ENCODE measurements at places on chromosomes 7 and 10.

DNA sequence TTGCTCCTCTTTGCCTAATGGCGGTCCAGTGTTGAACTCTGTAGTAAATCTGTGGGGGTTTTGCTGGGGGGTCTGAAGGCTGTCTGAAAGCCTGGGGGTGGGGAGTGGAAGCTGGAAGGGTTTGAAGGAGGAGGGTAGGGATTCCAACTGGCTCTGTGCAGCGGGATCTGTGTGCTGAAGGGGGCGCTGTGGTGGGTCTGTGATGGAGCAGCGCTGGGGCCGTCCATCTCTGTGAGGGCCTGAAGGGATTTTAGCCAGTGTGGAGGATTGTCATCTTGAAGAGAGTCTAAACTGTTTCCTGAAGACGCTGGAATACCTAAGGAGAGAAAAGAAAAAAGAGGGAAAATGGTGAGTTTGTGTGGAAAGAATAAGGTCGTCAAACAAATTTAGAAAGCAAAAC lies 129.2 kb downstream of the STRA8 start:
- DNase-seq, result no peak

DNA sequence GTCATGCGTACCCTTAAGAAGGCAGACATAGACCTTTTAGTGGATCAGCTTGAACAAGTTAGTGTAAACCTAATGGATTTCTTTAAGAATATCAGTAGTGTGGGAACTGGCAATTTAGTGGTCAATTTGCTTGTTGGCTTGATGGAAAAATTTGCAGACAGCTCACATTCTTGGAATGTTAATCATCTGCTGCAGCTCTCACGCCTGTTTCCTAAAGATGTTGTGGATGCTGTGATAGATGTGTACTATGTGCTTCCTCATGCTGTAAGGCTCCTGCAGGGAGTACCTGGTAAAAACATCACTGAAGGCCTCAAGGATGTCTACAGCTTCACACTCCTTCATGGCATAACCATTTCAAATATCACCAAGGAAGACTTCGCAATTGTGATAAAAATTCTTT lies 103.4 kb downstream of the ABCA13 start:
- DNase-seq, result no peak

DNA sequence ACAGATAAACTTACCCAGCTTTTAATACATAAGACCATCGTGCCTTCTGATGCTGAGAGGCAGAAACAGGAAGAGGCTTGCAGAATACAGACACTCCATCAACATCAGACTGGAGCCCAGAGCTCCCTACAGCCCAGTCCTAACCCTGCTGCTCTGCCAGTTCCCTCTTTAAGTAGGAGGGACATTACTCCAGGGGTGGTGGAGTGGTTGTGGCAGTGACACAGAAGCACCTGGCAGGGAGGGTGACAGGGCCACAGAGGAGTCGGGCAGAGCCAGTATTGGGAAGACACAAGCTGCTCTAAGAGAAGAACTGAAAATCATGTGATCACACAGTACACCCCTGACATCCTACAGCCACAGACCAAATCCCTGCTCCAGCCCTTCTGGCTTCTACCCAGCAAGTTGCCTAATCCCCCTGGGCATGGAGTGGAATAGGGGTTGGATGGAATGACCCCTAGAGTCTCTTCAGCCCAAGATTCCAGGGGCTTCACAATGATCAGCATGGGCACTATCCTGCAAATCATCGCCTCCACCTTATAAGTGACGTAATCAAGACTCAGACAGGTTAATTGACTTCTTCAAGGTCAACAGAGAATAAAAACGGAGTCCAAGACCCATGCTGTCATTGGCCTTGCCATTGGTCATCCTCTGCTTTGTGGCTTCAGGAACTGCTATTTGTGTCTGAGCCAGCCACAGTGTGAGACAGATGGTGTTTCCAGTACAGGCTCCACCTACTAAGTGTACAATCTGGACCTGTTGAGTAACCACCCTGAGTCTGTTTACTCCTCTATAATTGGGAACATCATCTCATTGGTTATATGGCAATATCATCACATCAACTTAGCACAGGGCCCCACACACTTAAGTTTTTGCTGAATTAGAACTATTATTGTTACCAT lies 61.1 kb upstream of the ZMIZ1 start:
- no peak for DNase-seq

- DNase-seq, result no peak
Measured at GRCh38 chr7:55570218-55570873, 2.0 kb downstream of the VOPP1 start.

GRCh38 chr7:20019757-20020432 lies 197.3 kb downstream of the MACC1 start:
- no peak for DNase-seq

DNA sequence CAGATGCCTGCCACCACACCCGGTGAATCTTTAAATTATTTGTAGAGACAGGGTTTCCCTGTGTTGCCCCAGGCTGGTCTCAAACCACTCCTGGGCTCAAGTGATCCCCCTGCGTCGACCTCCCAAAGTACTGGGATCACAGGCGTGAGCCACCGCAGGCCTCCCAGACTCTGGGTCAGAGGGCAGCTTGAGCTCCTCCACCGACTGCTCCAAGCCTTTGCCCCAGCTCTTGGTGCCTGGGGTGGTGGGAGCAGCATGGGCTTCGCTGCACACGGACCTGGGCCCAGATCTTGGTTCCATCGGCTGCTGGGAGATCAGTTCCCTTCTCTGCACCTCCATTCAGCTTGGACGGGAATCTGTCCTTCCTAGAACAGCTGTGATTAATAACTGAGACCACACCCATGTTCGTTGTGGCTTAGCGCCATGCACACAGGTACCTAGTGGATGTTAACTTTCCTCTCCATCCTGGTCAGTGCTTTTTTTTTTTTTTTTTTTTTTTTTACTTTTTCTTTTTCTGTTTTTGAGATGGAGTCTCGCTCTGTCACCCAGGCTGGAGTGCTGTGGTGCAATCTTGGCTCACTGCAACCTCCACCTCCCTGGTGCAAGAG lies 125.3 kb downstream of the CUX1 start:
- no peak for DNase-seq

GRCh38 chr7:7793249-7793648 lies 74.8 kb upstream of the RPA3 start:
- DNase-seq, result no peak

DNA sequence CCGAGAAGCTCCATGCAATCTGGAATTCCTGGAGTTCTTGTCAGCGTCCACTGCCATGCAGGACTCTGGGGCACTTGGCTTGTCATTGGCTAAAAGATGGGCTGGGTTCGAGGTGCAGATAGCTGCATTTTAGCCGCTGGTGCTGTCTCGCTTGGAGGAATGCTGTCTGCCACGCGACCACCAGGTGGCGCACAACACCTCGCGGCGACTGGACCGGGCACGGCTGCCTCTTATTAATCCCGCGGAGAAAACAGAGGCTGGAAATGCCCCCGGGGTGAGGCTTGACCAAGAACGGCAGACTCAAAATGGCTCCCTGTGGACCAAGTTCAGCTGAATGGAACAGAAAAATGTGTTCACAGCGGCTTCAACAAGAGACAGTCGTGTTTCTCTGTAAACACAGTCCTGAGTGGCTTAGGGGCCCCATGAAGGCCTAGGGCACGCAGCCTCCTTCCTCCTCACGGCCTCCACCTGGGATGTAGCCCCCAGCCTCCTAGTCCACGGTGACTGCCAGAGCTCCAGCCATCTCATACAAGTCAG lies 46.2 kb downstream of the AOC1 start:
- peak; percentile 60 for DNase-seq

DNA sequence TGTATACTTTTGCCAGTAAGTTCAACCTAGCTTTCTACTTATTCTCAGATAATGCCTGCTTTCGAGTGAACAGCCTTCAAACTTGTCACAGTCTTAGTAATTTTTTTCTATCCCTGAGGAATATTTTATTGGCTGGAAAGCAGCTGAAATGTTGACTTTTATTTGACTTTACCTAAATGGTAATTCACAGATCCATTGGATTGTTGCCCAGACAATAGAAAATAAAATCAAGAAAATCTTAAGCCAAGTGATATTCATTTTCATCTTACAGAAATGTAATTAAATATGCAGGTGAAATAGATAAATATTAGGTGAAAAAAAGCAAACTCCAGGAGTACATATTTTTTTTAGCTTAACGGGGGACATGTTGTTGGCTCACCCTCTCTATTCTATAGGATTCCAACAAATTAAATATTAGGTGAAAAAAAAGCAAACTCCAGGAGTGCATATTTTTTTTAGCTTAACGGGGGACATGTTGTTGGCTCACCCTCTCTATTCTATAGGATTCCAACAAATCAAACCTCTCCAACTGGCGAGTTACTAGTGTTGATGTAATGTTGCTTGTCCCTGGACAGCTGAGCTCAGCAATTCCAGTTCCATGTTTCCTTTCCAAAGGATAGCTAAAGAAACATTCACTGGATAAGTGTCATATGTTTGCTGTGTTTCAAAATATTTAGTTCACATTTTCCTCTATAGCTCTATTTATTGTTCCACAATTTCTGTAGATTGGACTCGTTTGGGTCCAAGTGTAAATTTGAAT lies 4.2 kb downstream of the TMEM26 start:
- DNase-seq, result no peak
